DND-41 (cell line): ENCODE measurements at places on chromosomes 16 and 17.
A peak's percentile ranks its signal among the peaks of the same experiment; 100 is the strongest.

DNA sequence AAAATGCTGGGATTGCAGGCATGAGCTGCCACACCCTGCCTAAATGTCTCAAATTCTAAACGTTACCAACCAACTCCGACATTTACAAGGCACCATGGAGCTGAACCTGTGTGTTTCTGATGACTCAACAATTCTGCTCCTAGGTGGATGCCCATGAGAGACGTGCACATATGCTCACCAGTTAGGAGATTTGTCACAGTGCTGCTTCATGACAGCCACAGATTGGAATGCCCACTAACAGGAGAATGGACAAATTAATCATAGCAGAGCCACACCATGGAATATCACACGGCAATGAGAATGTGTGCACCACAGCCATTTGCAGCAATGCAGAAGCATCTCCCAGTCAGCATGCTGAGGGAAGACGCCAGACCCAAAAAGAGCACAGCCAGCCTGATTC lies 8.0 kb upstream of the KCNG4 start:
- no peak for DNase-seq

- DNase-seq, result peak; percentile 90
Measured at GRCh38 chr17:77645072-77646045, 313.1 kb upstream of the TNRC6C start.

GRCh38 chr16:73697336-73697735 lies 599.3 kb upstream of the PSMD7 start:
- DNase-seq, result no peak

GRCh38 chr17:40490289-40490853 lies 11.1 kb downstream of the TNS4 start:
- DNase-seq, result peak; percentile 88

- DNase-seq, result peak; percentile 52
Measured at GRCh38 chr16:30609002-30609925, 925 bp downstream of the ZNF689 start.

DNA sequence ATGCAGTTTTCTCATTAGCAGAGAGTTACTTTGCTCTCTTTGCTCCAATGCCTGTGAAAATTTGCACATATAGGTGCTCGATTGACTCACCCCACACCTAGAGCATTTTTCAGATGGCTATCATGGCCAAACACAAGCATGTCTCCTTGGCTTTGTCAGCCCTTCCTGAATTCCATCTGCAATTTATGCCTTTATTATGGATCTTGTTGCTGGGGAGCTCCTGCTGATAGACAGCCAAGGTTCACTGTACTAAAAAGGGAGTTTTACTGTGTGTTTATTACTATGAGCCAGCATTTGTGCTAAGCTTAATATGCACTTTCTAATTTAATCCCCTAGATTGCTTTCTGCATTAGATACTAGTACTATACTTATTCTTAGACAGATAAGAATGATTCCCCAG lies 93.3 kb downstream of the TOX3 start:
- DNase-seq, result no peak

- peak; percentile 79 for DNase-seq
Measured at GRCh38 chr16:53207810-53208752, 153.3 kb downstream of the CHD9 start.

DNA sequence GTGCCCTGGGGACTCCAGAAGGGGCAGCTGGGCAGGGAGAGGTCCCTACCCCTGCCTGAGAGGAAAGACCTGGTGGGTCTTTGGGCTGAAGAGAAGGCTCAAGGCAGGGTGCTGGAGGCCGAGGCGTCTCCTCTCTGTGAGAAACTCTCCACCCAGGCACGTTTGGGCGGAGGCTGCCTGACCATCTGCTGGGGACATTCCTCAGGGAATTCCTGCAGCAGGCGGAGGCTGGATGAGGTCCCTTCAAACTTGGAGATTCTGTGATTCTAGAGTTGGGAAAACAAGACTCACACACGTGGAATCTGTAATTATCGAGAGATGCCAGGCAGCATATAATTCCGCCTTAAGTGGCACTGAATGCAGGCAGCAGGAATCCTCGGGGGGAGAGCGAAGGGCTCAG lies 21.1 kb upstream of the PHF12 start:
- DNase-seq, result no peak

GRCh38 chr16:30104492-30104891 lies 8.5 kb upstream of the YPEL3 start:
- no peak for DNase-seq

- DNase-seq, result no peak
Measured at GRCh38 chr17:17719966-17720543, 38.8 kb downstream of the RAI1 start.

GRCh38 chr16:58654560-58655214 lies 25.1 kb upstream of the CNOT1 start:
- no peak for DNase-seq

DNA sequence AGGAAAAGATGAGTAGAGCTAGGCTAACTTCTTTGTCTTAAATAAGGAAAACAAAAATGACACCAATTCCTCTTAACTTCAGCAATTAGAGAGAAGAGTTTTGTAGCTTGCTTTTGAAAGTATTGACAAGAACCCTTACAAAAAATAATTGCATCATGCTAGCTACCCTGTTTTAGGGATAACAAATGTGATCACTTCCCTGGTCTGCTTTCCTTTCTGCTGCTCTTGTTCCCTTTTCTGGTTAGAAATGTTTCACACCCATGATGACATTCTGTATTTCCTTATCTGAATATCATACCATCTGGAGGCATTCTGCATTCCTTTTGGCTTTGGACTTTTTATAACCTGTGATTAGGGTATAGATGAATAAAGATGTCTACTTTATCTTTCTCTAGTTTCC lies 9.9 kb upstream of the SMIM36 start:
- no peak for DNase-seq

DNA sequence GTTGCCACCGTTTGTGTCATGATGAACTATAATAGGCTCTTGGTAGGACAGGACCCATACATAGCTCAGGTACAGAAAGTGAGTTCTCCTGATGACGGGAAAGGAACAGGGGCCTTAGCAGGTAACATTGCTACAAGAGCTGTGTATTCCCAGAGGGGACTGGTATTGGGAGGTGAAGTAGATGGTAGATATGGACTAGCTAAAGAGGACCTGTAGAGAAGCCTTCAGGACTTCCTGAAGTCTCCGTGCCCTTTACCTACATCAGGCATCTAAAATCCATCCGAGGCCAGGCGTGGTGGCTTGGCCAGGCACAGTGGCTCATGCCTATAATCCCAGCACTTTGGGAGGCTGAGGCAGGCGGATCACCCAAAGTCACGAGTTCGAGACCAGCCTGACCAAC lies 12.7 kb upstream of the SMARCD2 start:
- no peak for DNase-seq

- no peak for DNase-seq
Measured at GRCh38 chr16:57527027-57527426, 9.3 kb downstream of the CCDC102A start.

GRCh38 chr17:54153423-54153822 lies 330.7 kb downstream of the KIF2B start:
- DNase-seq, result no peak

GRCh38 chr16:10658943-10659342 lies 35.8 kb downstream of the TEKT5 start:
- no peak for DNase-seq

GRCh38 chr16:77584205-77584859 lies 138.0 kb upstream of the NUDT7 start:
- peak; percentile 47 for DNase-seq

- peak; percentile 30 for DNase-seq
Measured at GRCh38 chr16:9206156-9206555, 114.7 kb downstream of the HAPSTR1 start.

DNA sequence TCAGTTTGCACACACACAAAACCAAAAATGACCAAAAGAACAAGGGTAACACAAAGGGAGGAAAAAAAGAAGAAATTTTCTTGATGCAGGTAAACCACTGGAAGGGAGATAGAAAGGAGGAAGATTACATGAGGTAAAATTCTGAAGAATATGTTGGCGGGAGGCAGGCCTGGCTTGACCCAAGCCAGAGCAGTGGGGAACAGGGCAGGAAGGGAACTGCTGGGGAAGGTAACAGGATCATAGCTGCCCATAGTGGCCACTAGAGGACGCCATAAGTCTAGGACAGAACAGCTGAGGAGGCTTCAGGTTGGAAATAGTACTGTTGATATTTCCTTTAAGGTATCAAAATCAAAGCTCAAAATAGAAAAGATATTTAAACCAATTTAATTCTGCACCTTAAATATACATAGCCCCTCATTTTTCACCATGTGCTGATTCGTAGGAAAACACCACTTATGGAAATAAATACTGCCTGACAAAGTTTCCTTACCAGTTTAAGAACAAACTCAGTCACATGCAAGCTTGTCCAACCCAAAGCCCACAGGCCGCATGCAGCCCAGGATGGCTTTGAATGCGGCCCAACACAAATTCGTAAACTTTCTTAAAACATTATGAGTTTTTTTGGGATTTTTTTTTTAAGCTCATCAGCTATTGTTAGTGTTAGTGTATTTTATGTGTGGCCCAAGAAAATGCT lies 15.5 kb downstream of the VPS35 start:
- peak; percentile 45 for DNase-seq

- no peak for DNase-seq
Measured at GRCh38 chr16:48901712-48902374, 291.9 kb upstream of the N4BP1 start.

DNA sequence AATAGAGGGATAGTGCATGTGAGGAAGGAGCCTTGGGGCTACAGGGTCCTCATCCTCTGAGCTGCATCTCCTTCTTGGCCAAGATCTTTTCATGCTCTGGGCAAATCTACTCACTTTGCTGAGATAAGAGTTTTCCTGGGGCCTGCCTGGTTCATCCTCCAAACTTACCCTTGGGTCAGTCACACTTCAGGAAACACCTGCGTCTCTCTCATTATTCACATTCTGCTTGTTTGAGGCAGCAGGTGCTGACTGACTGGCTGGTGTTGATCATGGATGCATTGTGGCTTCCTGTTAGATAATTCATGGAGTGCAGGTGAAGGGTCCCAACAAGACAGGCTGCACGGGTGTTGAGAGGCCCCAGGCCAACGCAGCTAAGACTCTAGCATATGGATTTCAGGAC lies 162.6 kb downstream of the SALL1 start:
- no peak for DNase-seq

DNA sequence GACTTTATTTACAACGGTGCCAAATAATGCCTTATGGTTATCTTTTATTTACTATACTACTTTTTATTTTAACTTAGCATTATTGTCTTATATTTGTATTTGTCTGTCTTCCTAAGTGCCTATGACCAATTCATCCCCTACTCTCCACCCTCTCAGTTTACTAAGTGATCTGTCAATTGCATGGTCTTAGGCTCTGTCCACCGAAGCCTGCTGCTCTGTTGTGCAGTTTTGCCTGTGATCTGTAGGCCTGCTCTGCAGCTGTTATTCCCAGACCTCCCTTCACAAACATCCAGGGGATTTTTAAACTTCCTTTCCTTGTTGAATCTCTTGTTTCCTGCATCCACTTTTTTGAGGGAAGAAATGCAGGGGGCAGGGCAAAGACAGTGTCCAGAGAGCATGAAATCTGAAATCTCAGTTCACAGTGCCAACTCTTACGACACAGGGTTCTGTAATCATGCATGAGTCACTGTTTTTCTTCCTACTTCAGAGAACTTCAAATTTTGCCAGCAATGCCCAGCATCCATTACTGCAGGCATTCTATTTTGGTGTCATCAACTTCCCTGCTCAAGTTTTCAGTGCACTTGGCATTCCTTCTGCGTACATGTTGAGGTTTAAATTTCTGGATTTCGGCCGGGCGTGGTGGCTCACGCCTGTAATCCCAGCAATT lies 11.4 kb downstream of the SLFN5 start:
- no peak for DNase-seq

GRCh38 chr17:53316073-53316472 lies 506.7 kb upstream of the KIF2B start:
- no peak for DNase-seq

GRCh38 chr16:30786115-30786935 lies 680 bp downstream of the ZNF629 start:
- peak; percentile 35 for DNase-seq

- DNase-seq, result peak; percentile 65
Measured at GRCh38 chr16:1983544-1984346, at the start of gene GFER. GFER (plus strand) TSS chr16:1984193; CDS start chr16:1984219, 26 bp downstream.

DNA sequence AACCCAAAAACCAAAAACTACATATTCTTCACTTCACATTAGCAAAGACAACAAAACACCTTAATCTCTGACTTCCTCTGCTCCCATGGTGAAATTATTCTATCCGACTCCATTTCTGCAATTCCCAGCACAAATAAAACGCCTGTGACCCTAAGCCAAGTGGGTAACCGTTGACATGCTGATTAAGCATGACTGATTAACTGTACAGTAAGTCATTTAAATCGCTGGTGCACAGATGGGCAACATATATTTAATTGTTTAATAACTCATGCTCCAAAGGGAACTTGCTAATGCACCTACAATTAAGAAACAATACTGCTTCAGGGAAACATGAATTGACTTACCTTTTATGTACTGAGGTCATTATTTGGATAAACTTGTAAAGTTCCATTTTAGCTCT lies 436.7 kb downstream of the KIF2B start:
- no peak for DNase-seq

- no peak for DNase-seq
Measured at GRCh38 chr16:73670836-73671820, 623.2 kb upstream of the ZFHX3 start.

DNA sequence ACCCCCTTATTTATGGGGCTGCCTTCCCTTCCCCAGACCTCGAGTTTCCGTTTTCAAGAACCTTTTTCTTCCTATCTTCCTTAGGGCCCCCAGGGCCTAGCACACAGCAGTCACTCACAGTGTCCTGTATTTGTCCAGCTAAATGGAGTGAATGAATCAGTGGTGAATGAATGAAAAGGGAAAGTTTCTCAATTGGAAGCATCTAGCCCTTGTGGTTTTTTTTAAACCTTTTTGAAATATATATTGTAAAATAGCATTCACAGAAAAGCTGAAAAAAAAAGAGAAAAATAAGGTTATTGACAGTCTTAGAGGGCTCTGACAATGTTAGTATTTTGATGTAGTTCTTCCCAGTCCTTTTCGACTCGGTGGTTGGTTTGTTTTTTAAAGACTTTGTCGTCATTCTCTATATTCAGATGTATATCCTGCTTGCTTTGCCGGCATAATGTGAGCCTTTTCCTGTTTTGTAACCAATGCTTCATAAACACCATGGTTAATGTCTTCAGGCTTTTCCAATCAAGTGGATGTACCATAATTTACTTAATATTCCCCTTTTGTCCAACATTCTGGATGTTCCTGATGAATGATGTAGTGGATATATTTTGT lies 45.3 kb downstream of the RAI1 start:
- DNase-seq, result no peak

- DNase-seq, result no peak
Measured at GRCh38 chr17:57984261-57984890, 3.7 kb downstream of the VEZF1 start.

GRCh38 chr17:80443916-80444643 lies 29.1 kb downstream of the ENDOV start:
- DNase-seq, result no peak

DNA sequence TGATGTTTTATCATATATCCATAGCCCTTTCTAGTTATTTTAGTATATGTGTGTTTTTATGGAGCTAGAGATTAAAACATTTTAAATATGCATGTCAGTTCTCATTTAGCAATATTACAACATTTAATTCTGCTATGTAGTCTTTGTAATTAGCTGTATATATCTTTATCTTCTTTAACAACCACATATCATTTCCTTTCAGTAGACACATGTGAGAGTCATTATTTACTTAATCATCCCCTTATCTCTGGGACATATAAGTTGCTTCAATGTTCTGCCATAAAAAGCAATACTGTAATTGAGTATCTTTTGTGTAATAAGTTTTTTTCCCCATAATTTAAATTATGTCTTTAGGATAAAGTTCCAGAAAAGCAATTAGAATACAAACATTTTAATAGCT lies 52.0 kb upstream of the CLEC3A start:
- no peak for DNase-seq
